ENCODE measurements at places on chromosomes 6 and 20. TPM values are rescaled to one million over a fixed set of nuclear protein-coding genes. Genes with fewer than 3 reads are reported as not detected.

DNA sequence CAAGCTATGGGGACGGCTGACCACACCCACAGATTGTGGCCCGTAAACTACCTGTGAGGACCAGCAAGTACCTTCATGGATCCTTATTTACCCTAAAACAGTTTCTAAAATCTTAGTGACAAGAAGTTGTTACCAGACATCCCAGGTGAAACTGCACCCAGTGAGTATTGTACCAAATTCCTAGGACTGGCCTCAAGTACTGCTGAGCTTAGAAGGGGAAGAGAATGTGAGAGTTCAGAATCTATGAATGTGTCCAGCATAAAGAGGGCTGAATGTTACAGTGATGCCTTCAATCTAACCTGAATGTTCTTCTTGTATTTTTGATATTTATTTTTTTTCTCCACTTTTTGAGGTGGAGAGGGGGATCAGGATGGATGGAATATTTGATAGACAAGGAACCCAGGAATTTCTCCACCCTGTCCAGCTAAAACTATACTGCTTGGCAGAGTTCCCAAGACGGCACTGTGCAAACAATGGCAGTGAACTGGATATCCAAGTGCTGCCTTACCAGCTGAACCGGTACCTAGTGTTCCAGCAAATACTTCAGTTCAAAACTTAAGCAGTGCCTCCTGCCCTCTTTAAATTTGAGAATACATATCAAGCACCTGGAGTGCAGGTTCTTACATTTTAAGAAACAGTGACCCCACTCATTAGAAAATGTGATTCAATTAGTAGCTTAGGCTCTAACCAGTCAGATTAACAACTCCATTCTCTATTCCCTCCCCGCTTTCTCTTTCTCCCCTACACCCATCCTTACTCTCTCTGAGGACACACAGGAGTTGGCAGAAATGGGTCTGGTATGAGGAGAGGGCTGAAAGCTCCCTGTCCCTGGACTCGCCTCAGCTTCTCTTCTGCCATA lies 427.3 kb upstream of the FLRT3 start:
- no peak for DNase-seq

Gene ACSS1
- total RNA-seq: 0.86 TPM

DNA sequence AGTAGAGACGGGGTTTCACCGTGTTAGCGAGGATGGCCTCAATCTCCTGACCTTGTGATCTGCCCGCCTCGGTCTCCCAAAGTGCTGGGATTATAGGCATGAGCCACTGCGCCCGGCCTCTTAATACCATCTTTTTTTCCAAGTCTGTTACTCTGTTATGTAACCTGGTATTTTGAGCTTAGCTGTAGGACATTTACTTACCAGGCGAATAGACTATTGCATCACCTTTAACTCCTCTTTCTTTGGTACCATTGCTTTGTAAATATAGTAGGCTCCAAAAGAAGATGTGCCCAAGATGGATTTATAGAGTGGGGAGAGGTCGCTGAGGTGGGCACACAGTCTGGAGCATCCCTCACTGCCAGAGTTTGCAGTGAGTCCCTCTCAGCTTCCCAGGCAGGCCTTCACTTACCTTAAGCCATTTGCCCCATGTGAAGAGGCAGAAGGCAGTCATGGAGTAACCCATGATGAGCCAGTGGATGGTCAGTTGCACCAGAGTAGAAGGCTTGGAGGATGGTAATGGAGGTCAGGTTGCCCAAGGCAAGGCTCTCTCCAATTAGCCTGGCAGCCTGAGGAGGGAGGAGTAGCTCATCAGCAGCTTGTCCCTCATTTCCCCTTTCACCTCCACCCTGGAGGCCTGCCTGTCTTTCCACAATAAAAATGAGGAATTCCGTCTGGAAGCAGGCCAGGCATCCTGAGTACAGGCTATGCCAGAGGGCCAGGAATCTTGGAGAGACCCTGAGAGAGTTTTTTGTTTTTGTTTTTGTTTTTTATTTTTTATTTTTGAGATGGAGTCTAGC lies 9.7 kb downstream of the TIAM2 start:
- DNase-seq: no peak

Gene NRSN1
- total RNA-seq: not detected

Gene ZBTB12
- 7.5 TPM for total RNA-seq

GRCh38 chr6:152642578-152643375 lies 5.6 kb upstream of the SYNE1 start:
- peak; percentile 28 for DNase-seq

DNA sequence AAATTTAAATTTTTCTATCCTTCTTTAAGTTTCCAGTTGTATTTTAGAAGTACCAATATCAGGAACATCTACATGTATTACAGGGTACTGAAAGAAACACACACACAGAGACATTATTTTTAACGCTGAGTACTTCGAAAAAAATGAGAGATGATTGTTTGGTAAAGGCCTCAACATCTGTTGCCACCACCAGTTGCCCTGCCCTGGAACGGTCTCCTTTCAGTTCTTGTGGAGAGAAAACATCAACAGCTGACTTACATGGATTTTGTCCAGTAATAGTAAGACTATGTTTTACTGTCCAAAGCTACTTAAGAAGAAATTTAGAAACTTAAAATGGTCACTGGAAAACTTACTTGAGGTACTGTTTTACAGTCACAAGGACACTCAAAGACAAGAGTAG lies 16.7 kb downstream of the HMGCLL1 start:
- no peak for DNase-seq

DNA sequence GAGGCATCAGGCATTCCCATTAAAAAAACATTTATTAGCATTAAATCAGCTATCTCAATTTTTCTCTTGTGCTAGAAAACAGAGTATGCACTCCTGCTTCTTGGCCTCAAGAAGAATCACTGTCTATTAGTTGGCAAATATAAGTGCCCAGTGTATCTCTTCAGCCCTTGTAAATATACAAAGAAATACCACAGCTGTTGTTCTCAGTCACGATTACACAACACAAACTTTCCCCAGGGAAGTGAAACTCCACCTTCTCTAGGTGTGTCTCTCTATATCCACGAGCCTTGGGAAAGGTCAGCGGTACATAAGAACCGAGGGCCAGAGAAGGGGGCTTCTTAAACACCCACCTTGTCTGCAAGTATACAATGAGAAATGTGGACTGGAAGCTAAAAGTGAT lies 194.7 kb downstream of the PKHD1 start:
- DNase-seq: no peak

GRCh38 chr6:107489636-107490565 lies at the start of gene SOBP:
SOBP (plus strand) TSS chr6:107490117; CDS start chr6:107490617, 500 bp downstream.
- peak; percentile 73 for DNase-seq

- no peak for DNase-seq
These were observed 17.1 kb downstream of the HEBP2 start for GRCh38 chr6:138421089-138421488.

GRCh38 chr6:65566117-65566516 lies 140.9 kb downstream of the EYS start:
- DNase-seq: no peak

- DNase-seq: no peak
These were observed 1.5 kb upstream of the TMEM200A start for GRCh38 chr6:130364224-130364780.

Gene GGTLC1
- total RNA-seq: not detected

DNA sequence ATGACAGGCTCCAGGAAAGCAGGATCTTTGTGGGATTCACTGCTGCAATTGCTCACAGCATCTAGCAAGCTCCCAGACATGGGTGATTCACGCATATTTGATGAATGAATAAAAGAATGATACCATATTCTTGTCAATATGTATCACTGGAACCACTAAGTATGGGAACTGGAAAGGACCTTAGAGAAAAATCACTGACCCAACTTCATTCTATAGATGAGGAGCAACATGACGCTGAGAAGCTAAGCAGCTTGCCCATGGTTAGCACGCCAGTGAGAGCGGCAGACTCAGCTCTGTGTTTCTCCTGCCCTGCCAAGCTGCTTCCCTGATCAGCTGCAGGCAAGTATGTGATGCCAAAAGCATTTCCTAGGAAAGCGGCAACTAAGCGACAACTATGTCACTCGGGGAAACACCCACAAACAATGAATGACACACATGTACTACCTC lies 66.8 kb downstream of the PPP1R3G start:
- DNase-seq: peak; percentile 69

DNA sequence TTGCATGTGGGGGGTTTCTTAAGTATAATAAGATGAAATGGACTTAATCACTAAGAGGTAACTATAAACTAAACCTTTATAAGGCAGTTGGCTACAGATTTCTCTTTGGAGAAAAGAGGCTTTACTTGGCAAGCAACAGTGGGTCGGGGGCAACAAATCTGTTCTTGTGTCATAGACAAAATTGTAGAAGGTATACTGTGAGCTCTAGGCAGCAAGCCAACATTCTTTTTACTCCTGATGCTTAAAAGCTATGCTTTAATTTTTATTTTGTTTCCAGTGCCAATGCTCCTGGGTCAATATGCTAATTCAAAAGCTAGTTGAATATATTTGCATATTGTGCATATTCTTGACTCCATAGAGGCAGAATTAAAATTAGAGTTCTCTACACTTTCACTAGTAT lies 495.4 kb downstream of the BTBD3 start:
- no peak for DNase-seq

Gene ZC3H12D
- total RNA-seq: 0.30 TPM

Gene BPIFB1
- not detected for total RNA-seq

DNA sequence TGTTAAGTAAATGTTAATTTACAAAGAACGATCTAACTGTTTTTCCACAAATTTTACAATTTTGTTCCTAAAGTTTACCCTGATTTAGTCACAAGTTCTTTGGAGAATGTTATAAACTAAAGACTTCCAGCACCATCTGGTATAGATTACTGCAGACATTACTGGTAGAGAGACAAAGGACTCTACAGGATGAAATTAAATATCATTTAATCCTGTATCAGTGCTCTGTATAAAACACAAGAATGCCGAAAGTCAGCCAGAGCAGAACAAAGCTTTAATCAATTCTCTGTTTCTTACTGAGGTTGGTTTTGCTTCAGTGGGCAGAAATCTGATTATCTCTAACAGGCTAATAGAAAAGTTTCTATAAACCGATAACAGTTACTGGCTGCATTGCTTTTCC lies 763.6 kb downstream of the TENT5A start:
- no peak for DNase-seq

Gene E2F3
- total RNA-seq: 5.6 TPM

Gene MYCT1
- 0.06 TPM for total RNA-seq

DNA sequence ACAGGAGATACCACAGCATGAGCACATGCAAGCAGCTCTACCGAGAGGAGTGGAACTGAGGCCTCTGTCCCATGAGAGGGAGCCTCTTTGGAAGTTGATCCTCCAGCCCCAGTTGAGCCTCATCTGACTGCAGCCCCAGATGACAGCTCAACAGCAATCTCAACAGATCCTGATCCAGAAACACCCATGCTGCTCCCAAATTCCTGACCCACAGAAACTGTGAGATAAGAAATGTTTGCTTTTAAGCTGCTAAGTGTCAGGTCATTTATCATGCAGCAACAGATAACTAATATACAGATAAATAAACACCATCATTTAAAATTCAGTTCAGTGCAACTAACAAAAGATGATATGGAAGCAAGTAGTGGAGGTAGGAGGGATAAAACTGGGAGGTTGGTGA lies 4.8 kb upstream of the ARFGEF2 start:
- DNase-seq: no peak

Gene RNF39
- total RNA-seq: not detected

DNA sequence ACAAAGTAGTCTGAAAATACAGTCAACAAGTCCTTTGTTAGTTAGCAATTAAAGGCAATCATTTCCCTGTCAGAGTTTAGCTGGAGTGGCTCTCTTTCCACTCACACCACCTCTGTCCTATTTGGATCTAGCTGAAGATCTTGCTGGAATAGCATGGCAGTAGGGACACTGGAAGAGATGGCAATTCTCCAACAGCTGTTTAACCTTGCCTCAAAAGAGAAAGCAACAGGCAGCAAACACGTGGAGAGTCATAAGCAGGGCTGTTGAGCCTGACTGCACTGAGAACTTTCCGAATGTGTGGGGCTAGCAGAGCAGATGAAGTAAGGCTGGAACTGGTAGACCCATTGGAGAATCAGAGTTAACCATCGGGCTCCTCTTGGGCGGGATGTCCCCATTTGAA lies 38.0 kb upstream of the PRSS35 start:
- peak; percentile 21 for DNase-seq

DNA sequence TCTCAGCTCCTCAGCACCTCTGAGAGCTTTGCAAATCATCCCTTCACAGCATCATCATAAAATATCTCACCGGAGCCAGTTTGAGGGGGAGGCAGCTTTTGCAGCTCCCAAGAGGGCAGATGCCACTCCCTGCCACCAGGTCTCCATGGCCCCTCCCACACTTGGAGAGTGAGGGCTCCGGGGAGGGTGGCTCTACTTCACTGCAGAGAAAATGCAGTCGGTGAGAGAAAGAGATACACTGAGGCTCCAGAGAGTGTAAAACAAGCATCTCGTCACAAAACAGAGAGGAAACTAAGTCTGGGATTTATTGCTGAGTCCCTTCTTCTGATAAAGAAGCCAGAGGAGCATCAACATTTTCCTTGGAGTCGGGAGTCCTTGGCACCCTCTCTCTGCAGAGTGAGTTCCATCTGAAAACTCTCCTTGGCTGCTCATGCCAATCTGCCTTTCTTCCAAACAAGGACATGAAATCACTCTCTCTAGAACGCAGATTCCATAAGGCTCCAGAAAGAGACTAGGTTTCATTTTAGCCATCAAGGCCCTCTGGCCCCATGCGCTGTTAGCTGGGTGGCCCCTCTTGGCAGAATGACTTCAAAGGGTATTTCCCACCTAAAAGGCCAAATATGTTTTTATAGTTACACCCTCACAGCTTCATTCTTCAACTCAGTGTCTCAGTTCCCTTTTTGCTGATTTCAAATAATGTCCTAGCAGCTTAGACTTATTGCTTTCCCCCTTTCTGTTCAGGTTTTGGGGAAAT lies 70.6 kb upstream of the F13A1 start:
- DNase-seq: no peak

Data from Daoy (cell line).